ENCODE measurements at places on chromosomes 16 and 17. TPM values are rescaled to one million over a fixed set of nuclear protein-coding genes. Genes with fewer than 3 reads are reported as not detected.

DNA sequence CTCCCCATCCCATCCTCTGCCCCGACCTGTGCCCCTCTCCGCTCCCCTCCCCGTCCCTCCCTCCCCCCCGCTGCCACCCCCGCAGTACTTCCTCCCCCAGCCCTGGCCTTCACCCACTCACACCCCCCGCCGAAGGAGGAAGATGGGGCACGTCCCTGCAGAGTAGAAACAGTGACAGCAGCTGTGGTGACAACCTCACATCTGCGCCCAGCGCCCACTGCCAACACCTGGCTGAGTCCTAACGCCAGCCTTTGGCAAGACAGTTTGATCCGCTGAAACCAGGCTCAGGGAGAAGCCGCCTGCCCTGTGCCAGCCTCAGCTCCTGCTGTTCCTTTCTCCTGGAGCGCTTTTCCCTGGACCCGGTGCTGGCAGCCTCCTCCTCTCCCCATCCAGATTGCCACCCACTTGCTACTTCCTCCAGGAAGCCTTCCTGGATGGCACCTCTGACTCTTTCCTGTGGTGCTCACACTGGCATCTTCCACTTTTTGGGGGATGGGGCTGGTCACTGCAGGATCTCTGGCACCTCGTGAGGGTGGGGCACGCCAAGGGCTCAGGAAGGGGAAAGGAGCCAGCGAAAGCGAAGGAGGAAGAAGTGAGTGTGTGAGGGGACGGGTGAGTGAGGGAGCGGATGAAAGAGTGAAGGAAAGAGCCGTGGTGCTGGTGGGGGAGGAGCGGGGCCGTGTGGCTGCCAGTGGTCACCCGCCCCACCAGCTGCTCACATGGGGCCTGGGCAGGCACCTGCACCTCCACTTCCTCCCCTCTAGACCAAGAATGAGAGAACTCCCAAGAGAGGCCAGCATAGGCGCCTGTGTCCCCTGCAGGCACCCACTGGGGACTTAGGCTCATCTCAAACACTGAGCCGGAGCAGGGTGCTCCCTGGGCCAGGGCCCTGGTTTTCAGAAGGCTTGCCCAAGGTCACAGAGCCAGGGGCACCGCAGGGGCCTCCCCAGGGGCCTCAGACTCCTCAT, 27.0 kb downstream of the ZFPM1 start:
- H3K4me3 ChIP-seq, result no peak overlapping the region
- peak overlapping the region; percentile 21 for H3K27ac ChIP-seq
- no peaks in the 10 kb centered on the region for H3K27me3 ChIP-seq
- peaks cover 34% of the 10 kb centered on the region for H3K4me1 ChIP-seq
- no peaks in the 10 kb centered on the region for H3K36me3 ChIP-seq

GRCh38 chr17:39706921-39707337, 7.1 kb downstream of the ERBB2 start:
- H3K36me3 ChIP-seq, result no peaks in the 10 kb centered on the region
- peak overlapping the region; percentile 76 for H3K27ac ChIP-seq
- no peaks in the 10 kb centered on the region for H3K27me3 ChIP-seq
- peak; percentile 31 for DNase-seq

The TP53TG3 gene
- total RNA-seq, result not detected

The CACNG3 gene
- not detected for total RNA-seq

The CMTR2 gene
- 15.8 TPM for total RNA-seq
